Sciatic nerve (tissue), 2 donors: ENCODE measurements at places on chromosomes 6 and 20.
A peak's percentile ranks its signal among the peaks of the same experiment; 100 is the strongest.

DNA sequence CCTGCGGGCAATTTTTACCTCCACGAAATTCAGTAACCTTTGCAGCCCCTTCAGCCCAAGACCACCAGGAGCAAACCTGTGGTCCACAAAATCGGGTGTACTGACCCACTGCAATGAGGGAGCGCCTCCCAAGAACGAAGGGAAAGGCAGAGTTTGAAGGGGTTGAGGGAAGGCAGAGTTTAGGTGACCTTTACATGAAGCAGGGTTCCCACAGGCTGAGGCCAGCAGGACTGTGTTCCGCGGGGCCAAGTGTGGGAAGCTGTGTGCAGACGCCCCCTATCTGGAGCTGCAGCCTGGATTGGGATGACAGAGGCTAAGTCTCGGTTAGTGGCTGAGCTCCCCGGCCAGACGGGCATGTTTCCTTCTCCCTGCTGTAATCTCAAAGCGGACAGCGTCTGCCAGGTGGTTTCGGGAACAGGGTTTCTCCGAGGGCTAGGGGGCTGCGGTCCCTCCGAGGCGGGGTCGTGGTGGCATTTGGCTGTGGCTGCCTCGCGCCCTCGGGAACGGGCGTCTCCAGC is 826 bp upstream of the PYGB start:
- peak; percentile 81 for DNase-seq

- no peak for DNase-seq
These were observed 603.5 kb upstream of the CITED2 start for GRCh38 chr6:139977887-139978332.

DNA sequence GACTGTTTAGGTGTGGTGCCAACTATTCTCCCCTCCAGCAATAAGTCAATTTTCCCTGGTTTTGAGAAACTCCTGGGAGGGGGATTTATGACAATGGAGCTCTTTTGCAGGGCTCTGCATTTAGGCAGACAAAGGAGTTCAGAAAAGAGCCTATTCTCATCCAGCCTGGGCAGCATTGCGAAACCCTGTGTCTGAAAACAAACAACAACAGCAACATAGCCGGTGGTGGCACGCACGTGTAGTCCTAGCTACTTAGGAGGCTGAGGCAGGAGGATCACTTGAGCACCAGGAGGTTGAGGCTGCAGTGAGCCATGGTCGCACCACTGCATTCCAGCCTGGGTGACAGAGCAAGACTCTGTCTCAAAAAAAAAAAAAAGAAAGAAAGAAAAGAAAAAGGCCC is 6.4 kb downstream of the CLPS start:
- DNase-seq: no peak

GRCh38 chr20:57398231-57398821 is 7.1 kb downstream of the RBM38 start:
- no peak for DNase-seq

GRCh38 chr6:102517506-102517905 is 1124.0 kb downstream of the GRIK2 start:
- no peak for DNase-seq

DNA sequence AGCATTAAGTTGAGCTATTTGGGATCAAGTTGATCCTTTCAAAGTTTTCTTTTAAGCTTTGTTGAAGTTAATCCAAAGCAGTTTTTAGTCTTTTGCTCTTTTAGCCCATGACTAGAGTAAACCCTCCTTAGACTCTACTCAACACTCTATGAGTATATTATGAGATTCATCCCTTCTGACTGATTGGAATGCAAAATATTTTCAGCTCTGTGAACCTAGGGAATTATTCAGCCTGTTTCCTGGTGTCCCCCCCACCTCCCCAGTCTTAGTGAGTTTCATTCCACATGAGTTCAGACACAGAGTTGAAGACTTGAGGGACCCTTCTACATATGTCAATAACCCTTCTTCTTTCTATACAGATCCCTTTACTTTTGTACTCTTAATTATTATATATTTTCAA is 413.7 kb downstream of the RFPL4B start:
- DNase-seq: no peak

DNA sequence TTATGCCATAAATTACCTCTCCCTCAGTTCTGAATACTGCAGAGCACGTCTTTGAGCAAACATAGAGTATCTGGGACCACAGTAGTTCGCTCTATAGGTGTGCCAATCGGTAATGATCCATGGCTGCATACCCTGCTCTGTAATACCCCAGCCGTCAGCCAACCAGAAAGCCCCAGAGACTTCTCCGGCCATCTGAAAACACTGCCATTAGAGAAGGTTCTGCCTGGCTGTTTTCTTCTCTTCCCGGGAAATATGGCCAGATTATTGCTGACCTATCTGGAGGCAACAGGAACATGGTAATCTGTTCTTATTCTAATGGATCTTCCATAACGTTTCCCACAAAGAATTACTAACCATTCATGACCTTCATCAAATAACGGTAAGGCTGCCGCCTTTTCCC is 139.9 kb downstream of the RPS12 start:
- DNase-seq: no peak
